ENCODE measurements at places on chromosomes 16 and 17. TPM values are rescaled to one million over a fixed set of nuclear protein-coding genes. Genes with fewer than 3 reads are reported as not detected.

GRCh38 chr17:51610155-51610554, 349.8 kb downstream of the UTP18 start:
- peaks cover 2% of the 10 kb centered on the region for H3K27me3 ChIP-seq
- H3K27ac ChIP-seq = no peak overlapping the region
- H3K4me3 ChIP-seq = no peak overlapping the region
- H3K36me3 ChIP-seq = no peaks in the 10 kb centered on the region

METRN gene
- polyA plus RNA-seq = 40.5 TPM

GRCh38 chr16:66003201-66003600, 363.3 kb upstream of the CDH5 start:
- H3K27me3 ChIP-seq = peaks cover 2% of the 10 kb centered on the region
- peaks cover 10% of the 10 kb centered on the region for H3K4me1 ChIP-seq
- H3K4me3 ChIP-seq = no peak overlapping the region
- H3K36me3 ChIP-seq = no peaks in the 10 kb centered on the region
- no peak overlapping the region for H3K27ac ChIP-seq

CACNG5 gene
- not detected for polyA plus RNA-seq

PROCA1 gene
- 3.7 TPM for polyA plus RNA-seq

TMEM106A gene
- polyA plus RNA-seq = 6.6 TPM

- H3K27me3 ChIP-seq = no peaks in the 10 kb centered on the region
- no peak overlapping the region for H3K4me3 ChIP-seq
- no peaks in the 10 kb centered on the region for H3K36me3 ChIP-seq
- no peak for DNase-seq
- peaks cover 4% of the 10 kb centered on the region for H3K4me1 ChIP-seq
These were observed 59.2 kb downstream of the CNGB1 start for GRCh38 chr16:57911743-57912142.

- peak overlapping the region; percentile 25 for H3K4me3 ChIP-seq
- no peaks in the 10 kb centered on the region for H3K27me3 ChIP-seq
- no peaks in the 10 kb centered on the region for H3K36me3 ChIP-seq
- H3K27ac ChIP-seq = peak overlapping the region; percentile 7
- peaks cover 6% of the 10 kb centered on the region for H3K4me1 ChIP-seq
These were observed 8.2 kb downstream of the ADCY7 start for GRCh38 chr16:50274326-50275097.

DNA sequence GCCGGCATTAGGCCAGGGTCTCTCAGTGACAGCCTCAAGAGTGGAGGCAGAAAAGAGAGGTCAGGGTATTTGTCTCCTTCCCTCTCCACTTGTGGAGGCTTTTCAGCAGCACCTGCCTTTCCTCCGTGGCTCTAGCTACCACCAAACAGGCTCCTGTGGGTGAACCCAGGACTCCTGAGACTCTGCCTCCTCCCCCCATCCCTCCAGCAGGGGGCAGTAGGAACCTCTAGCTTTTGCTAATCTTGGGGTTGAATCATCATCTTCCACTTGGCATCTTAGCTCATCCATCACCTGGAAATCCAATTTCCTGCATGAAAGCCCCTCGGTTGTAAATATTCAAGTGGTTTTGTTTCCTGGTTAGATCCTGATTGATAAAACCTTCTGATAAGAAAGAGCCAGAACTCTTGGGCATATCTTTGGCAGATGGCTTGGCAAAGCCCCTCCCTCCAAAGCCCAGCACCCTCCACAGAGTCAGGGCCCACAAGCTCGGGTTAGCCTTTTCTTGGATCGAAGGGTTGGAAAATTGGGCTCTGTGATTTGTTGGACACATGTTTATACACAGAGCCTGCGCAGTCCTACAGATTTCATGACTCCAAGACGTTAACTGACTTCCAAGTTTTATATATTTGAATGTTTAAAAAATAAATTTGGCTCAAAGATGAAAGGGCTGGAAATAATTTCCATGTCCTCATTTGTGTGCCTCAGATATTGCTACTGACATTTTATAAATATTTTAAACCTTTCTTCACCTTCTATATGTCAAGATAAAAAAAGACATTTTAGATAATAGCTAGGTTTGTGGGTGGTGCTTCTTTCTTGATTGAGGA, 322.1 kb downstream of the MAP2K4 start:
- no peaks in the 10 kb centered on the region for H3K4me1 ChIP-seq
- H3K4me3 ChIP-seq = no peak overlapping the region
- DNase-seq = no peak
- H3K27ac ChIP-seq = no peak overlapping the region
- H3K27me3 ChIP-seq = no peaks in the 10 kb centered on the region
- no peaks in the 10 kb centered on the region for H3K36me3 ChIP-seq

NPIPA3 gene
- polyA plus RNA-seq = 0.97 TPM

GRCh38 chr16:49889725-49890397, 33.9 kb upstream of the ZNF423 start:
- H3K4me1 ChIP-seq = no peaks in the 10 kb centered on the region
- DNase-seq = no peak
- H3K27me3 ChIP-seq = no peaks in the 10 kb centered on the region
- no peak overlapping the region for H3K4me3 ChIP-seq

DNA sequence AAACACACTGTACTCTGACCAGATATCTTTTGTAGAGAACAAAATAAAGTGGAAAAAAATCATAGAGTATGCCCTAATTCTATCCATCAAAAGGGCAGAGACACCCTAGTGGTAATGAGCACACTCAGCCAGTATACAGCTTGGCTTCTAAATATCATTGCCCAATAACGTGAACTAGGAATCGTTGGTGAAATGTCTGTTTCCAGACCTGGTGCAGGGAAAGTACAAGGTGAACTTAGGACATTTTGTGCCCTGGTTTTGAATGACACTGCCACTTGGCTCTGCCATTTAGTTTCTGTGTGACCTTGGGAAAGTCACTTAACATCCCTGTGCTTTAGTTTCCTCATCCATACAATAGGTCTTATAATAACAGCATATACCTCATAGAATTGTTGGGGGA, 13.7 kb downstream of the AMFR start:
- no peaks in the 10 kb centered on the region for H3K27me3 ChIP-seq
- H3K4me3 ChIP-seq = no peak overlapping the region
- H3K36me3 ChIP-seq = peaks cover 32% of the 10 kb centered on the region
- H3K4me1 ChIP-seq = no peaks in the 10 kb centered on the region
- H3K27ac ChIP-seq = no peak overlapping the region

DNA sequence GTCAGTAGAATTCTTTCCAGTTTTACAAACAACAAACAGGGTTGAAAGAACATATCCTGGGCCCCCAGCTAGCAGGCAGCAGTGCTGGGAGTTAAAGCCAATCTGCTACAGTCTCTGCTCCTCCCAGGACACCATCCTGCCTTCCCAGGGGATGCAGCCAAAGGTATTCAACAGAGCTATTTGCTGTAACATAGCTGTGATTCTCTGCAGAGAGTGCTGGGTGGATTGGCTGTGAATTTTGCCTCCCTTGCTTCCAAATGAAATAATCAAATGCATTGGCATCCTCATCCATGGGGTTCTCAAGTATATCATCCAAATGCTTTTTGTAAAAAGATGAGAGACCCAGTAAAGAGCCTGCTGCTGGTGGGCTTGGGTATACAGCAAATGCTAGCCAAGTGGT, 124.3 kb downstream of the NPIPB5 start:
- no peak overlapping the region for H3K27ac ChIP-seq
- no peaks in the 10 kb centered on the region for H3K4me1 ChIP-seq
- DNase-seq = no peak
- H3K27me3 ChIP-seq = peaks cover 3% of the 10 kb centered on the region

- H3K4me3 ChIP-seq = no peak overlapping the region
- peaks cover 12% of the 10 kb centered on the region for H3K27me3 ChIP-seq
- no peak overlapping the region for H3K27ac ChIP-seq
- no peak for DNase-seq
- H3K4me1 ChIP-seq = no peaks in the 10 kb centered on the region
These were observed 13.0 kb upstream of the USP10 start for GRCh38 chr16:84686707-84687298.

KRTAP9-4 gene
- not detected for polyA plus RNA-seq

CDH1 gene
- polyA plus RNA-seq = 0.83 TPM

DNA sequence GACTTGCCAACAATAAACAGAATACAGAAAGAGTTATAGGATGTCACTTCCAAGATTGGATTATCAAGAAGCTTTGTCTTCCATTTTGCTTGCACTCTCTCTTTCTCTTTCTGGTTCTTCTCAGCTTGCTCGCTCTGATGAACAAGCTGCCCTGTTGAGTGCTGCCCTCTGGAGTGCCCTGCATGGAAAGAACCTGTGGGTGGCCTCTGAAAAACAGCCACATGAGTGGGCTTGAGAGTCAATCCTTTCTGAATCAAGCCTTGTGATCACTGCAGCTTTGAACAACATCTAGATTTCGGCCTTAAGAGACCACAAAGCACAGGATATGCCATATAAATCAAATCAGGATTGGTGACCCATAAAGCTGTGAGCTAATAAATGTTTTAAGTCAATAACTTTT, 185.1 kb downstream of the KIF2B start:
- H3K36me3 ChIP-seq = no peaks in the 10 kb centered on the region
- H3K27ac ChIP-seq = no peak overlapping the region
- H3K4me3 ChIP-seq = no peak overlapping the region
- no peaks in the 10 kb centered on the region for H3K27me3 ChIP-seq

GRCh38 chr16:8768283-8768682, 29.2 kb downstream of the TMEM186 start:
- no peak overlapping the region for H3K27ac ChIP-seq
- H3K36me3 ChIP-seq = peaks cover 36% of the 10 kb centered on the region
- no peak for DNase-seq
- H3K27me3 ChIP-seq = no peaks in the 10 kb centered on the region
- H3K4me3 ChIP-seq = no peak overlapping the region
- no peaks in the 10 kb centered on the region for H3K4me1 ChIP-seq

P2RX1 gene
- polyA plus RNA-seq = 2.4 TPM

- peak; percentile 88 for DNase-seq
- peaks cover 6% of the 10 kb centered on the region for H3K4me1 ChIP-seq
- no peak overlapping the region for H3K4me3 ChIP-seq
These were observed 41.0 kb downstream of the NXPH3 start for GRCh38 chr17:49616601-49617131.

Measured in muscle of leg (tissue), 16 donors.